ENCODE measurements at places on chromosomes 2 and 18. TPM values are rescaled to one million over a fixed set of nuclear protein-coding genes. Genes with fewer than 3 reads are reported as not detected.

The TIA1 gene
- polyA plus RNA-seq: 517 TPM

The CXCR2 gene
- 0.28 TPM for polyA plus RNA-seq

GRCh38 chr2:217079165-217079564, 219.3 kb upstream of the TNP1 start:
- no peak for DNase-seq

DNA sequence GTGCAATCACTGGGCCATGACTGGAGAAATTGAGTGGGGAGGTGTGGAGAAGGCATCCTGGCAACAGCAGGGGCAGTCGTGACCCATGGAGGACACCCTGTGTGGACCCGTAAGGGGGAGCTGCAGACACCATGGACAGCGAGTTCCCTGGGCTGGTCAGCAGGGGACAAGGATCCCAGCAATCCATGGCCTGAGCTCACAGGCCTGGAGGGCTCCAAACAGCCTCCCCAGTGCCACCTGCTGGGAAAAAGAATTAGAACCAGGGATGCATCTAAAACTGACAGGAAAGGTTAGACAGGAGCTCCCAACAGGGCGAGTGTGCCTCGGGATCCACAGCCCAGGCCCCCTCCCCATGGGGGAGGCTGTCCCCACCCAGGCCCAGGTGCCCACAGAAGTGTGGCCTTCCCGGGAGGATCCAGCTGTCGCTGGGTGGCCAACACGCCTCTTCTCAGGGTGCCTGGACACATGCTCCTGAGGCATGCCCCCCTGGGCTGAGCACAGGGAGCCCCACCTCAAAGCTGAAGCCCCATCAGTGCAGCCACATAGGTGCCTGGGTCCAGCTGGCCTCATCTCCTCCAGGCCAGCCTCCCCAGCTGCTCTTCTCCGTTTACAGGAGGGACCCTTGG, 20.5 kb upstream of the KIF1A start:
- no peak for DNase-seq

GRCh38 chr2:201116959-201117734, 1.2 kb downstream of the CFLAR start:
- DNase-seq: peak; percentile 65

DNA sequence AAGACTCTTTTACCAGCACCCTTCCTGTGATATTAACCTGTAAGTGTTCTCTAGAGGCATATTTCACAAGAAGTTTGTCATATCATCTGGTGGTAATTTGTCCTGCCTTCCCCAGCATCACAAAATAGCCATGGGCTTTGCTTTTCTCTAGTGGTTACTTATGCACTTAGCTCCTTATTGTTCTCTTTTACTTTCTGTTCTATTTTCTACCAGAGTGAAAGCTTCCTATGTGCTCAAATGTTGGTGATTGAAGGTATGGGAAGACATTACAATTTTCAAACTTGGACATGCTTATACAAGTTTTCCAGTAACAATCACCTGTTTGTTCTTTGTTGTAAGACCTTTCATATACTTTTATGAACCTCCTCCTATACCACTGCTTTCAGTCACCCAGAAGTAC, 87.0 kb upstream of the KCNH7 start:
- DNase-seq: no peak

GRCh38 chr2:34254272-34254878, 655.3 kb upstream of the FAM98A start:
- DNase-seq: no peak

- no peak for DNase-seq
Measured at GRCh38 chr2:103986001-103986400, 867.9 kb upstream of the POU3F3 start.

GRCh38 chr2:238476258-238476657, 49.5 kb downstream of the ASB1 start:
- no peak for DNase-seq

All from right renal cortex interstitium (tissue), 3 donors.